SJCRH30 (cell line): ENCODE measurements at places on chromosomes 13 and 19.
A peak's percentile ranks its signal among the peaks of the same experiment; 100 is the strongest.

- no peak for DNase-seq
These were observed 71.5 kb downstream of the RUBCNL start for GRCh38 chr13:46315491-46316075.

GRCh38 chr13:48879432-48879831 is 96.3 kb upstream of the FNDC3A start:
- DNase-seq, result no peak

DNA sequence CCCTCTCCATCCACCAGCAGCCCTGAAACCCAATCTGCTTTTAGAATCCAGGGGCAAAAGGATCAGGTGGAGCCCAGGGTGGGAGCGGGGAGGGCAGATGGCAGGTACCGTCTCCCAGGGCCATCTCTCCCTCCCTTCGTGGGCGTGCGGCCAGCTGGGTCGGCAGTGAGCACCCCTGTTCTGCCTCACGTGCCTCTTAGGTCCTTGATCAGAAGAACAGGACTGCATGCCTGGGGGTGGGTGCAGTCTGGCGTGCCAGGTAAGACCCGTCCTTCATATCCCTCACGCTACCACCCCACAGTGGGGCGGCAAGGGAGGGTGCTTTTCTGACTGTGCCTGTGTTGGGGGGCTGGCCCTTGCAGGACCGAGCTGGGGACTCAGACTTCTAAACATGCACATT is 2.0 kb downstream of the SLC8A2 start:
- DNase-seq, result no peak

DNA sequence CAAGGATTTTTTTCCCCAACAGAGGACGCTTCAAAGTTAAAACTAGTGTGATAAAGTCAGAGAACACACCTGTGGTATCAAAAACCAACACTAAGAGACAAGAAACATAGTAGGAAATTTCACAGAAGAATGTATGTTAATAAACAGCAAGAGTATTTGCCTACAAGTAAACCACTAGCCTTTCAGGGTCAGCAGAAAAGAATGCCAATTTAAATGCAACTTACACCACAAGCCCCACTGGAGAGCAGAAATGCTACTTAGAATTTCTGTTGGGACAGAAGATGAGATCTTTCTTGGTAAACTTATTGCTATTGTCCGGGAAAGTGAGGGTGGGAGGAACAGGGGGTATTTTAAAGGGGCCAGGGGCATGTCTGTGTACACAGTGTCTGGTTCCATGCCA is 68.6 kb downstream of the STK24 start:
- DNase-seq, result no peak

- no peak for DNase-seq
These were observed 37.0 kb upstream of the TEX29 start for GRCh38 chr13:111283457-111283856.

- DNase-seq, result peak; percentile 71
These were observed 693 bp downstream of the XPO4 start for GRCh38 chr13:20901668-20902437.

DNA sequence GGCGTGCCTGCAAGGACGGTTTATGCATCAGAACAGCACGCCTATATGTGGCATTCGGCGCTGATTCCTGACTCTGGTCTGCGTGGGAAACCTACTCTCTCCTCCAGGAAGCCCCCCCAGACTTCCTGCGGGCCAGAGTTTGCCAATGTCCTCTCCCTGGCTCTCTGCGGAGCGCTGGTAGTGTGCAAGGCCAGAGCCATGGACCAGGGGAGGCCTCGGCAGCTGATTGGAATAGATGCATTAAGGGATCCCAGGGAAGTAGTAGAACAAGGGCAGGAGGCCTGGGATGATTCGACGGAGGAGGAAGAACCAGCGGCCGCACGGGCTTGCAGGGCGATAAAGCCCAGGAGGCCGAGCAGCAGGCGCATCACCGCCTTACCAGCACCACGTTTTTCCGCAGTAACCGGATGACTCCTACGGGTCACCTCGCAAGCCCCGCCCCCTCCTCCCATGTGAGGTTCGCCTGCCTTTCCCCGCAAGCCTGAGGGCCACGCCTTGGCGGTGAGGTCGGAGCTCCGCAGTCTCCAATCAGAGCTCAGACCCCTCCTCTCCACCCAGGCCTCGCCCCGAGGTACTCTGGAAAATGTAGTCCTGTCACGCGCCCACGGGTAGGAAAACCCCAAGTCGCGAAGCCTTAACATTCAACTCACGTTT is 5.0 kb downstream of the CLEC11A start:
- no peak for DNase-seq

DNA sequence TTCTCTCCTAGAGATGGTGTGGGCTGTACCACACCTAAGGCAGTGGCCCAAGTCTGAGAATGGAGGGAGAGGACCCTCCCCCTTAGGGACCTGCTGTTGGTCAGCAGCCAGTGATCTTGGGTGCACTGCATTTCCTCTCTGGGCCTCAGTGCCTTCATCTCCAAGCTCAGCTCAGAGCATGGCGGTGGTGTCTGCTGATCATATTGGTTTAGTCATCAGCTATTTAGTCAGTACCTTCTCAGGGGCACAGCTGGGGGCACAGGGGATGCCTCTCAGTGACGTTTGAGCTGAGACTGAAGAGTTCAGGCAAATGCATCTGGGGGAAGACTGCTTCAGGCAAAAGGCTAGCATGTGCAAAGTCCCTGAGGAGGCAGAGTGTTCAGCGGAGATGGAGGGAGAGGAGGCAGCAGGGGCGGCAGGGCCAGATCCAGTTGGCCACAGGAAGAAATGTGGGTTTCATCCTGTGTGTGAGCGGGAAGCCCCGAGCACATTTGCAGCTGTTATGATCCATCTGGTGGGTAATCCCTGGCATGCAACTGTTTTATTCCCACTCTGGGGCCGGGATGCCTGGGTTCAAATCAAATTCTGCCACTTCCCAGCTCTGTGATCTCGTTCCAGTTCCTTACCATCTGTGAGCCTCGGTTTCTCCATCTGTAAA is 15.7 kb upstream of the PGLS start:
- peak; percentile 93 for DNase-seq

- DNase-seq, result no peak
These were observed 14.0 kb downstream of the ZNF114 start for GRCh38 chr19:48283908-48284307.

DNA sequence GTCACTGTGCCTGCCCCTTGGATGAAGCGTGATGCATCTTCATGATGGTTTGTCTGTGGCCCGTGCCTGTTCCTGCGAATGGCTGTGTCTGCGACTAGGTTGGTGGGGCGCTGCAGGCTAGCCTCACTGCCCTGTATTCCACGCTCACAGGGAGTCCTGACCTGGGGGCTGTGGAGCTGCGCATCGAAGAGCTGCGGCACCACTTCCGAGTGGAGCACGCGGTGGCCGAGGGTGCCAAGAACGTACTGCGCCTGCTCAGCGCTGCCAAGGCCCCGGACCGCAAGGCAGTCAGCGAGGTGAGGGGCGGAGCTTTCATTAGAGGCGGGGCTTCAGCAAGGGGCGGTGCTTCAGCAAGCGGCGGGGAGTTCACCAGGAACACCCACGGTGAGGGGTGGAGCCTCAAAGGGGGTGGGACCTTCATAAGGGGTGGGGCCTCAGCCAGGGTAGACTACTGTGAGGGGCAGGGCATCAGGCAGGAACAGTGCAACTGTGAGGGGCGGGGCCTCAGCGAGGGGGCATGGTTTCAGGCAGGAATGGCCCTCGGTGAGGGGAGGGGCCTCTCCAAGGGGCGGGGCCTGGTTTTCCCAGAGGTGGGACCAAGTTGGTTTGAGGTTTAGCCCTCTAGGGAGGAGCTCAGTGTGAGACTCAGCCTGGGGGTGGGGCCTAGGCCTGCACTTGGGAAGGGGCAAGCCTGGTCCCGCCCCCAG is 17.2 kb downstream of the PKN1 start:
- DNase-seq, result peak; percentile 79

DNA sequence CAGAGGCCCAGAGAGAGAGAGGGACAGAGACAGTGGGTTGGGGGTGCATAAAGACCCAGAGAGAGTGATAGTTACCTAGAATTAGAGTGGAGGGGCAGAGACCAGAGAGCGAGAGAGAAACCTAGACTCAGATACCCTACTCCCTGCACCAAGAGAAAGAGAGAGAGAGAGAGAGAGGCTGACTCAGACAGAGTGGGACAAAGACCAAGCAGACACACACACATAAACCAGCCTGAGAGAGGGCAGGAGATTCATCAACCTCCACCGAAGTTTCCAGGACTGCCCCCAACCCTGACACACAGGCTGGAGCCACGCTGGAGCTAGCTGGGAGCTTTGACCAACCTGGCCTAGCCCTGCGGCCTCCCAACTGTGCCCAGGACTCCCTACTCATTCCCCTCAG is 12.9 kb downstream of the SYT3 start:
- no peak for DNase-seq

DNA sequence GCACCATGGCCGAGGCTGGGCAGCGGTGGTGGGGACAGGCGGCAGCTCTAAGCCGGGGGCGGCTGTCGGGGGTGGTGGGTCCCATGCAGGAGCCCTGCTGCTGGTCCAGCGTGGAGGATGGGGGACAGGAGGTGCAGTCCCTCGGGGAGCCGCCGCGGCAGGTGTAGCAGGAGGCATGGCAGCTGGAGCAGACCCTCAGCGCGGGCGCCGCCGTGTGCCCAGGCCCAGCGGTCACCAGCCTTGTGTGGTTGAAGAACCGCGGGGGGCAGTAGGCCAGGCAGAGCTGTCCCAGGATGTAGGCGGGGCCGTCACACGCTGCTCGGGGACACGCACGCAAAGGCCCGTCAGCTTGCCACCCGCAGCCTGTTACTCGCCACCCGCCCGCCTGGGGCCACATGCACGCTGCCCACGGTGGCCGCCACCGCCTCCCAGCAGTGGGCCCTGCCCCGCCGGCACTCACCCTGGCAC is 2.9 kb upstream of the C19orf25 start:
- no peak for DNase-seq

GRCh38 chr13:110382229-110382628 is 75.1 kb downstream of the COL4A2 start:
- no peak for DNase-seq

DNA sequence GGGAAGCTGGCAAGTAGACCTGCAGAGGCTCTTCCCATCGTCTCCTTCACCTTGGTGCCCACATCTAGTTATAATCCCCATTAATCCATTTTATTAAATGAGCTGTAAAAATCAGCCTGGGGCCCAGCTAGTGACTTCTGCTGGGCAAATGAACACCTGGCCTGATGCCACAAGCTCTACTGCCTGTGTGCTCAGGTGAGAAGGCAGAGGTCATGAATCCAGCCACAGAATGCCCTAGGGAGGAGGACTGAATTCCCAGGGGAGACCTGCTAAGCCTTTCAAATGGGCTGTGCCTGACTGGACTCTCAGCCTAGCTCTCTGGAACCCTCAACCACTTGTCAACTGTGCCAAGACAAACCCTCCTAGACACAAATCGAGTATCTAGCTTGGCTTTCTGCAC is 74.0 kb downstream of the PDS5B start:
- DNase-seq, result no peak

DNA sequence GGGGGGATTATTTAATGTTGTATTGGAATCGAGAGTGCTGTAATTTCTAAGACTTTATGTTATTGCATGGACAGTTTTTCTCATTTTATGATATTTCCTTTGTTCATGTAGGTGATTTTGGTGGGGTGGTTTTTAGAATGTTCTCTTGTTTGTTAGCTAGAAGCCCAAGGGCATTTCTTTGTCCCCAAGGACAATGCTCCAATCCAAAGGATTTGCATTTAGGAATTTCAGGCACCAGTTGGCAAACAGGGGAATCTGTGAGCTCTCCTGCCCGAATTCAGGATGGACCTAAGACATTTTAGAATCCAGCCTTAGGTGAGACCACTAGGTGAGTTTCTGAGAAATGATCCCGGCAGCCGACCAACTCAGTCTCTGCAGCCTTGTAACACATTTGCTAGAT is 324.9 kb downstream of the KCNRG start:
- no peak for DNase-seq
